Stimulated activated naive CD4-positive, alpha-beta T cell treated with Interleukin-2 at 50 U/mL for 16 hours (primary cell): ENCODE measurements at places on chromosomes 3 and 15.

DNA sequence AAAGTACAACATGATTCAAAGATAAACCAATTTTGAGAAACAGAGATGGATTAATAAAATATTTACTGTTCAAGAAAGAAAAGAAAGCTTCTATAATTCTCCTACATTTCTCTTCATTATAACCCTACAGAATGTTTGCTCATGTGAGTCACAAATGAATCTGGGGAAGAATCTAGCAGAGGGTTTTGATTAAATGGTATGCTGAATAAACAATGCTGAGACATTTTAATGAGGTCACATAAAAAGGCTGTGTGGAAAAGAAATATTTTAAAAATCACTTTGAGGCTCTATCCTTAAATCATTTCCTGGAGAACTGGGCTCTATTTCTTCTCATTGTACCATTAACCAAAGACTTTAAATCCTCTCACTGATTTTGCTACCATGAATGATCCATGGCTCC, 727.7 kb downstream of the NTRK3 start:
- DNase-seq = no peak

DNA sequence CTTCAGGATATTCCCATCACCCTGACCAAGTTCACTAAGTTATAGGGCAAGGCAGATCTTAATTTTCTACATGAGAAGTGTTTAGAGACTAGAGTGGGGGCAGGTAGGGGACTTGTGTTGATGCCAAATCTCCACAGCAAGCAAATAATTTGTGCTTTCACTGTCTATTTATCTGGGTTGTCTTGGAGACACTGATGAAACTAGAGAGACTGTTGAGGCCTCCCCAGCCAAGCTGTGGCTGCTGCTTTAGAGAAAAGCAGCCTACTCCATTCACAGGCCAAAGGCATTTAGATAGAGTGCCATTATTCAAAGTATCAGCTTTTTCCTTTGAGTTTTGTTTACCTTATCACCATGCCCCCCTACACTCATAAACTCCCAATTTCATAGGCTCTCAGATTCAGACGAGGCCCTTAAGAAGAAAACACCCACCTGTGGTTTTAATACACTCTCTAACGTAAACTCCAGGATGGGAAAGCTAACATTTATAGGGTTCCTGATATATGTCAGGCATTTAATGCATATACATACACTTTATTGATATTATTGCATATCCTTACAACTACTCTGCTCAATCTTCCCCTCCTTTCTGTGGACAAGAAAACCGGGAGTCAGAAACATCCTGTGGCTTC, 130.4 kb upstream of the FOXB1 start:
- no peak for DNase-seq

- no peak for DNase-seq
These were observed 54.7 kb upstream of the ATP13A3 start for GRCh38 chr3:194541483-194541882.

- DNase-seq = no peak
These were observed 73.2 kb downstream of the CHDH start for GRCh38 chr3:53773021-53773436.

DNA sequence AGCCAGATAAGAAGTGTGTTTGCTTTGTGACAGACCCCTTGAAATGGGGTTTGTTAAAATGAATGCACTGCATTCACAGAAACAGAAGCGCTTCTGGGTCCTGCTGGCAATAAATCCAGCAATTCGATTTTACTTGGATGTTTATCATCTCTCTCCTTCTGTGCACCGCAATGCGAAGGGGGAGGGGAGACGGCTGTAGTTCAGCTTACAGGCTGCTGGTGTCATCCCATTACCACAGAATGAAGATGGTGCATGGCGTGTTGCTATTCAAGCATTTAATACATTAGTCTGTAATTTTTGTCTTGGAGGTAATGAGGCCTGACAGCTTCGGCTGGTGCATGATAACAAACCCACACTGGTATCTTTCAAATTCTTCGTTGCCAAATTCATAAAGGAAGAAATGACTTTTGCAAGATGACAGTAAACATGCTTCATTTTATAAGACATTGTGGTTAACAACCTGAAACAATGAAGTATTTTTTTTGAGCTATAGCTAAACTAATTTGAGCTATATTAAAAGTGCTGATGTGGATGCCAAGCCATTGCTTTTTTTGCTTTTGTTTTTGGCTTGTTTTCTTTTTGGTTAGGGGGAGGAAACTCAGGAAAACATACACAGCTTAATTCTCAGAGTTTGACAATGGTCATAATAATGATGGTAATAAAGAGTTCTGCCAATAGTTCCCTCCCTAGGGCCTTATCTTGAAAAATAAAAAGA, 418.3 kb downstream of the OTOL1 start:
- DNase-seq = no peak

GRCh38 chr3:149129326-149130205, at the start of gene HPS3:
Gene HPS3 (plus strand): TSS chr3:149129638. CDS start chr3:149129724, 86 bp downstream.
- peak; percentile 77 for DNase-seq

DNA sequence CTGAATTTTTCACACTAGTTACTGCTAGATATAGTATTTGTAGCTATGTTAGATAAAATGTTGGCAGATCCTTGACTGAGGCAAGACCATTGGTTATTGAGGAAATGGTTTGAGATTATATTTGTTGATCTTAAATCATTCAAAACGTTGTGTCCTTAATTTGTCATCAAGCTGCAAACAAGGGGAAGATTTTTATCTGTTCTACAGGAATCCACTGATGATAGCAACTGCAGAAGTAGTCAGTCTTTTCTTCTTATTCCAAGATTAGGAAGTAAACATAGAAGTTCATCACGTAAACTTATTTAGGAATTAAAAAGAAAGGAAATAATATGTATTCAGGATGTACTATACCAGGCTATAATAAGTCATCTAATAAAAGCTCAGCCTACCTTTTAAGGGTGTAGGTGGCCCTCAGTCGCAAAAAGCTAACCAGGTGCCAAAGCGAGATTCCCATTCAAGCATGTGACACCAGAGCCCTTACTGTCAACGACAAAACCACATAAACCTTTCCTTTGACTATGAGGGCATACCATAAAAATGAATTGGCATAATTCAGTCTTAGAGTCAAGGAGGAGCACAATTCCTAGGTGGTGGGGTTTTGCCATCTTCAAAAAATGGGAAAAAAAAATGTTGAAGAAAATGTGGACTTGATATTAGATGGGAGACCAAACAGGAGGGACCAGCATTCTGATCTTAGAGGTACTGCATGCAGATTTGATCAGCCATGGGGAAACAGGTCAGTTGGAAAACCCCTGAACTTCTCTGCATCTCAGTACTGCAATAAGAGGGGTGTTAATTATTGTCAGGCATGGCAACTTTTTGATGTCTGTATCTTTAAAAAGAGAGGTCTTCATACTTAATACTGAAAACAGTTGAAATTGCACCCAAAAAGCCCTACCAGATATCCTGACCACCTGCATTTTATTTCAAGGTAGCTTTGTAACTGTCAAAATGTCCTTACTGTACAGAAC, 212.5 kb upstream of the UBE2E1 start:
- no peak for DNase-seq

- DNase-seq = peak; percentile 55
These were observed 9.6 kb upstream of the SST start for GRCh38 chr3:187679638-187680396.

DNA sequence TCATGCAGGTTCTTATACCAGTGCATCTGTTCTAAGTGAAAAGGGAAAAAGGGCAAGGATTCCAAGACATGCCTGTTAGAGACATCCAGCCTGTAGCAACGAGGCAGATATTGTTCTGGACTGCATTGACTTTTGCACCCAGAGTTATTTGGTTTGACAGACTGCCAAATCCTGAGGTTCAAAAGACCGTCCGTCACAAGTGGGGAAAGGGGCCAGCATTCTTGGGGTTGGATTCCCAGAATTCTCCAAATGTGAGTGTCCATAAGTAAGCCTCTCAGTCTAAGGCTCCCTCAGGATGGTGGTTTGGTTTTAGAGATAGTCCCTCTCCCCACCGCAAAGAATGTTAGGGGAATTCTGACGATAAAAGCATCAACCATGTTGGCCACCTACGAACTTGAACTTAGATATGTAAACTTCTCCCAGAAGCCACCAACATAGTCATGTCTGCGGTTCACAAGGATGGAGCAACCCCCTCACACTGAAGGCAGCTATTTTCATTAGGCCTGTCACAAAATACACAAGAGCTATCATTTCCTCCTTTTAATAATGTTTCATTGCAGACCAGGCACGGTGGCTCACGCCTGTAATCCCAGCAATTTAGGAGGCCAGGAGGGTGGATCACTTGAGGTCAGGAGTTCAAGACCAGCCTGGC, 13.6 kb upstream of the LACTB start:
- no peak for DNase-seq

DNA sequence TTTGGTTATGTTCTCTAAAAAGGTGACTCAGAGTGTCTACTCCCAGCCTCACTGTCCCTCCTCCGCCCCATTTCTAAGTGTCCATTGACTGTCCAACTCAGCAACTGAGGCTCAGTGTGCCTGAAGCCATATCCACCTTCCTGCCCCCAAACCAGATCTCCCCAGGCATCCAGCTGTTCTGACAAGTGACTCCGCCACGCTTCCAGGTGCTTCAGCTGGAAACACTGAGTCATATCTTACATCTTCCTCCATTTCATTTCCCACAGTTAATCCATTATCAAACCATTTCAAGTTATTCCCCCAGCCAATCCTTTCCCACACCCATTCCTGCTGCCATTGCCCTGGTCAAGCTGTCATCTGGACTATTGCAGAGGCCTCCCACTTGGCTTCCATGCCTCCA, 17.1 kb downstream of the MAGEF1 start:
- DNase-seq = no peak

GRCh38 chr3:12193485-12194165, 34.9 kb upstream of the TIMP4 start:
- DNase-seq = no peak

DNA sequence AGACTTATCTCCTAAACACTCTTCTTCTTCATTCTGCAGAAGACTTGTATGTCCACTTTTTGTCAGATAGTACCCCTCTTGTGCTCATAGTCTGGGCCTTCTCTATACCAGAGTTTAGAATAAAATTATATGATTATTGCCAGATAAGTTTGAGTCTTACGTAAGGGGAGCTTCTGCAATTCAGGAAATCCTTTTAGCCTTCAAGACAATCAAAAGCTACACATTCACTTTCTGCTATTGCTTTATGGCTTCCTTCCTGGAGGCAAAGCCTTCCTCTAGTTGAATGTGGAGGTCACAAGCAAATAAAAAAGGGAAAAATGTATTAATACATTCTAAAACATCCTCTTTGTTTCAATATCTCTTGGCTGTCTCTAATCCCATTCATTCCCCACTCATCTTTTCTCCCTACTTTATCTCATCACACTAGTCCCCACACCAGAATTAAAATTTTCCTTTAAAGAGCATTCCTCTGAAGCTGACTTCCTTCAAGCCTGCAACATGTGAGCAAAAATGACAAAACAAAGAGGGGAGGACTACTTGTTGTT, 186.8 kb downstream of the CPNE4 start:
- no peak for DNase-seq

- DNase-seq = no peak
These were observed 570.6 kb downstream of the FOXP1 start for GRCh38 chr3:71012971-71013370.
